ENCODE measurements at places on chromosomes 1 and 21.

GRCh38 chr1:175193527-175193910 lies 943 bp upstream of the KIAA0040 start:
- DNase-seq: no peak

GRCh38 chr1:109170035-109170764 lies 43.5 kb upstream of the SARS1 start:
- DNase-seq: no peak

DNA sequence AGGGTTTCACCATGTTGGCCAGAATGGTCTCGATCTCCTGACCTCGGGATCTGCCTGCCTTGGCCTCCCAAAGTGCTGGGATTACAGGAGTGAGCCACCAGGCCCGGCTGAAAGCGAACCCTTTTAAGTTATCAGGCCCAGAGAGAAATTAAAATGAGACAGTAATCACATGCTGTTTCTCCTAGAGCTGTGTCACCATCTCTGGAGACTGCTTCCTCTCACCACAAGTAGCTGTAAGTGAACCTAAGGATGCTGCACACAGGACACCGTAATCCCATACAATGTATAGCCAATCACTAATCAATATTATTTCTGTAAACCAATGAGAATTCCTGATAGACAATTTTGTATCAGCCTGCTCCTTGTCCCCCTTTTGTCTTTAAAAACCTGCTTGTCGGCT lies 5.7 kb upstream of the CSTB start:
- no peak for DNase-seq

- DNase-seq: no peak
Observed at GRCh38 chr1:61604684-61605083, 120.3 kb downstream of the TM2D1 start.

DNA sequence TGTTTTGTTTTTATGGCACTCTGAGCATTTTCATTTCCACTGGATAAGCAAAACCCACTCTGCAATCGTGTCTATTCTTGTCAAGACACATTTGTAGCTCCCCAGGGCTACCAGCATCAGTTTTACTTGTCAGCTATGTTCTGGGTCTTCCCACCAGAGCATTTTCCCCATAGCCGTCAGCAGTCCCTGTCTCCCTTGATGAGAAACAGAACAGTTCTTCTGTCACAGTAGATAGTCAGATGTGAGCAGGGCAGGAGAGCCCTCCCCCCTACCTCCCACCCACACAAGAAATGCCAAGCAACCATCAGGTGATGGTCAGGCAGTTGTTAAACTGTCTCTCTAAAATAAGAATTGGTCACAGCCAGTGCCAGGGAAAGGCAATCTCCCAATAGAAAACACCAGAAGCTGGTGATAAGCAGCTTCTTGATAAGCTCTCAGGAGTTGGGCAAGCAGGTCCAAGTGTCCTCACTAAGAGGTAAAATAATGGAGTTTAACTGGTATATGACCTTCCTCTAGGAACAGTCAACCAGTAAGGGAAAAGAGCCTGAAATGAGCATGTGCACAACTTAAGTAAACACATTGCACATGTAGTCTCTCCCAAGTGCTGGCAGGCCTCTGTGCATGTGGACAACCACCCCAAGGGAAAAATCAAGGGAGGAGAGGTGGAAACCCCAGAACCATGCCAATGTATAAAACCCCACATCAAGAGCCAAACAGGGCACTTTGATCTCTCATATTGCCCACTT lies 208.2 kb downstream of the S1PR1 start:
- no peak for DNase-seq

DNA sequence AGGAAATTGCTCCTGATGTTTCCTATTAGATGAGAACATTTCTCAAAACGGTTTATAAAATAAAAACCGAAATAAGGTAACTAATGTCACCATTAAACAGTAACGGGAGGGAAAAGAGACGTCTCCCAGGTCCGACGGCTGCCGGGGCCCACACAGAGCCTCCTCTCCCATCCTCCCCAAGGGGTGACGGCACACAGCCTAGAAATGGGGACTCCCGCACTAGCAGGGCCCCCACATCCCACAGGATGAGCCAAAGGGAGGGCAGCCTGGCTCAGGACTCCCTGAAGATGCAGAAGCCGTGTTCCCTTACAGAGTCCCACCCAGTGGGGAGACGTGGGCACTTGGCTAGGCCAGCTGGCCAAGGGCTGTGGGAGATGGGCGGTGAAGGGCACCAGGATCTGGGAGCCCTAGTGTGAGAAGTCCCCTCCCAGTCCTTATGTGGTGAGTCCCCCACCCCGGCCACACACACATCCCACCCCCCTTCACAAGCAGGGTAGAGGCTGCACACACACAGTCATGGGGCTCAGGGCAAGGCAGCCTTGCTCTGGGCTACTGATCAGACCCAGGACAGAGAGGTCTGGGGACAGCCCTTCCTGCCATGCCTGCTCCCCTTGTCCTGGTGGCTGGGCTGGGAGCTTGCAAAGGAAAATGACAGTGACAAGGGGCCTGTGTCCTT lies 3.3 kb downstream of the KRTAP10-3 start:
- DNase-seq: no peak

DNA sequence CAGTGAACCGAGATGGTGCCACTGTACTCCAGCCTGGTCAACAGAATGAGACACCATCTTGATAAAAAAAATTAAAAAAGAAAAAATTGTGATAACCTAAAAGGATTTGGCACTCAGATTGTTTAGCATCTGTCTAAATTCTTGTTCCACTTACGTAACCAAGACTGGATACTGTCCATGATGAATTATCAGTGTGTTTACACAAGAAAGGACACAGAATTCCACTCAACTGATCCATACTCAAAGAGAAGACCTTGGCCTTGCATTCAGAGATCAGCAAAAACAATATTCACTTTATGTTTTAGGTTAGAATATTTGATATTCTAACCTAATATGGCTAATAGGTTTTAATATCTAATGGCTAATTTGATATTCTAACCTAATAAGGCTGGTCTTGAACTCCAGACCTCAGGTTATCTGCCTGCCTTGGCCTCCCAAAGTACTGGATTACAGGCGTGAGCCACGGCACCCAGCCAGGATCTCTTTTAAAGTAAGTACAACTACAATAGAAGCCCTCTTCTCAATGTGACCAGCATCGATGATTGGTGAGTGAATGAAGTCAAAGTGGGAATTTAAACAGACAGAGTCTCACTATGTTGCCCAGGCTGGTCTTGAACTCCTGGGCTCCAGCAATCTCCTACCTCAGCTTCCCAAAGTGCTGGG lies 43.1 kb upstream of the COX20 start:
- no peak for DNase-seq

DNA sequence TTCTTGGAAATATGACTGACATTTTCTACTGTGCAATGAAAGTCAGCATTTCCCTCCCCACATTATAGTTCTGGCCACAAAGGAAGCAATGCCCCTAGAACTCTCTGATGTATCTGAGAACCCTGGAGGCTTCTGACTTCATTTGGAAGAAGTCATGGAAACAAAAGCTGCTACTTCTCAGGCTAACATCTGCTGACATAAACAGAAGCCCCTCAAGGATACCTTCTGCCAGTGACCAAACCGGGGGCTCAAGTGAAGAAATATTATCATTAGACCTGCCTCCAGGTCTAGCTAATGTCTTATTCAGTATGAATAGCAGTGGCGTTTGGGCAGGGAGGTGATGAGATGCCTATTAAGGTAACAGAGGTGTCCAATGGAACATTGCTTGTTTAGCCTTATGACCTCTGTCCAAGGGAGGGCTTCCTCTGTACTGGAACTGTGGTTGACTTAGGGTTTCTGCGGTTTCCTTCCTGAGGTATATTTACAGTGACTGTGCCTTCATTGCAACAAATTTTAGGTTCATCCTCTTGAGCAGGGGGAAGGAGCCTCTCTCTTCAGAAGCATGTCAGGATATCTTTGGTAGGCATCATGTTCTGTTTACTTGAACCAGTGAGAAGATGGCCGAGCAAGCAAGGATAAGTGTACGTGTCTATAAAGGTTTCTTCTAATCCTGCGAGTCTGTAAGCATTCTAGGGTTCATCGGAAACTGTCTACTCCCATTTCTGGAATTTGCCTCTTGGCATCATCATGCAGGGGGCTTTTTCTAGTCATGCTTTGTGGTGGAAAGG lies 161.7 kb downstream of the PBX1 start:
- no peak for DNase-seq

GRCh38 chr1:114517348-114517747 lies 6.3 kb upstream of the TRIM33 start:
- no peak for DNase-seq

- no peak for DNase-seq
Observed at GRCh38 chr1:116769561-116769977, 15.3 kb downstream of the CD2 start.

GRCh38 chr1:214586621-214587020 lies 16.4 kb upstream of the CENPF start:
- DNase-seq: no peak

GRCh38 chr1:38454236-38454635 lies 405.3 kb downstream of the RRAGC start:
- DNase-seq: no peak

- DNase-seq: no peak
Observed at GRCh38 chr1:177442584-177442983, 271.8 kb downstream of the BRINP2 start.

DNA sequence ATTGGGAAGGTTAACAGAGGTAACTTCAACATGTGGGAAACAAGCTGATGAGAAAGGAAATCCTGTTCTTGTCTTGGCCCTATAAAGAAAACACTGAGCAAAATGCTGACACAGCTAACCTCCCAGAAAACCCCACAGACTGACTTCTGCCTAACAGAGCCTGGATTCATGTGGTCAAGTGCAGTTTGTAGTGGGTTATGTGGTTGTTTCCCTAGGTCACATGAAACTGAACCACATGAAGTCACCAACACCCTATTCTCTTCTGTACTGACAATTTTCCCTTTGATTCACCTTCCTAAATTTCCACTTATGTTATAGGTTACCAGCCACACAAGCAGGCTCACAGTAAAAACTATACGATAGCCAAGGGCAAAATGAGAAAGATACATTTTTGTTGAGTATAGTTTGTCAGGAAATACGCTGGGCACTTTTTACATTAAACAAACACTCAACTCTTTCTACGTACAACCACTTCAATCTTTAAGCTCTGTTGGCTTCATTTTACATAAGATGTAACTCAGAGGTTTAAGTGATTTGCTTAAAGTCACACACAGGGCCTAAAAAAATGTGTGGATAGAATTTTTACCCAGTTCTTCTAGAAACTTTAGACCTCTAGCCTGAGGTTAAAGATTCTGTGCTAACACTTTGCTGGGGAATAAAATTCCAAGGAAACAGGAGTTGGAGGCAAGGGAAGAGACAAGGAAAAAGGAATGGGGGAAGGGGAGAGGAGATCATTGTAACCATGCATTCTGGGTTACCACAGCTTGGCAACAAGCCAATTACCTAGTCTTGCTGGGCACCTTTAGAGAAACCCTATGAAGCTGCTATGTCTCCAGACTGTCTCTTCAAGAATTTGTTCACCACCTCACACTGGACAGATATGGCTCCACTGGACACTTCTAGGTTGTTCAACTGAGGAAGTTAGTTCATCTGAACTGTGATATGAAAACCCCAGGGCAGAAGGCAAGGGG lies 601.6 kb upstream of the USP24 start:
- no peak for DNase-seq

DNA sequence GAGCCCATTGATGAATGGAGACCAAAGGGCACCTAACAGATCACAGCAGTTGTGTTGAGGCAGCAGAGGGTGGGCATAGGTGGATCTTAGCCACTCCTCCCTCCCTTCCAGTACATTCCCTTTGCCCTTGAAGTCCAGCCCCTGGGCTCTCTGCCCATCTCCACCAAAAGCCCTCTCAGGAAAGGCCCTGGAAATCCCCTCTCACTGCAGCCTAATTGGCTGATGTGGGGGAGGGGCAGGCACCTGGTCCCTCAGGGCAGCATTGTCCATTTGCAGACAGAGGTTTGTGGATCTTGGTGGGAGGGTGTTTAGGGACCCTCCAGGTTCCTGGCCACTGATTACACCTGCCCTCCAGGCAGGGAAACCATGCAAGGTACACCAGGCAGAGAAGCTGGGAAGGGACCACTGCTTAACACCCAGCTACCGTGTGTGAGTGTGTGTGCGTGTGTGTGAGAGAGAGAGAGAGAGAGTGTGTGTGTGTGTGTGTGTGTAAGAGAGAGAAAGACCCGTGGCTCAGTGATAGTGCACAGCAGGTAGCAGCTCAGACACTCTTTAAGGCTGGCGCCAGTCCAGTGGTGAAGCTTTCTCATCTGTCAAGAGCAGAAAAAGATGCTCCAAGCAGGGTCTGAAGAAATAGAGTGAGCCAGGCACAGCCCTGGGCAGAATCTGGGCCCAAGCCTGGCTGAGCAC lies 71.1 kb downstream of the MATN1 start:
- no peak for DNase-seq

DNA sequence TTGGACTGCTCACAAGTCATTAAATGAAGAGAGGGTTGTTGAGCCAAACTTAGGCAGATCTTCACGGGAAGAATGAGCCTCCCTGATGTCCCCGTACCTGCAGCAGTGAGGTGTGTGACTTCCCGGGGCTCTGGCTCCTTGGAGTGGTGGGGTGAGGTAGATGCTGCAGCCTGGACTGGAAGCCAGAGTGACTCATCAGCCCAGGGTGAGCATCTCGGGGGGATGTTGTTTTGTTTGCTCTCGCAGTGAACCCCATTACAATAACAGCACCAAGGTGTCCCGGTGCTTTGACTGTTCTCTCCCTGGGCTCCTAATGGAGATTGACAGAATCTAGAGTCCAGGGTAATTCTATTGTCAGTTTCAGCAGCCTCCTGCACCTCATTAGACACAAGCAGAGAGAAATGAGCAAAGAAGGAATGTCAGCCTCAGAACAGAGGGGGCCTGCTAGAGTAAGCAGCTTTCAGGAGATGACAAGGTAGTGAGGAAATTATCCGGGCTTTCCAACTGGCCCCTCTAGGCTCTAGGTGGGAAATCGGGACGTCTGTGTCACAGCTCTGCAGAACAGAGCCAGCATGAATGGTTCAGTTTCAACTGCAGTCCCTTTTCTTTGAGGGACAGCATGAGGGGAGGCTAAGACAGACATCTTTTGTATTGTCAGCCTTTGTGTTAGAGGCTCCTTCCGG lies 36.0 kb upstream of the LRRN2 start:
- no peak for DNase-seq

All from Caco-2 (cell line).